ENCODE measurements at places on chromosomes 12 and 14.
A peak's percentile ranks its signal among the peaks of the same experiment; 100 is the strongest.

GRCh38 chr12:83629931-83630330 is 943.2 kb downstream of the TMTC2 start:
- no peak for DNase-seq

GRCh38 chr14:27367345-27367744 is 769.5 kb upstream of the NOVA1 start:
- DNase-seq, result no peak

DNA sequence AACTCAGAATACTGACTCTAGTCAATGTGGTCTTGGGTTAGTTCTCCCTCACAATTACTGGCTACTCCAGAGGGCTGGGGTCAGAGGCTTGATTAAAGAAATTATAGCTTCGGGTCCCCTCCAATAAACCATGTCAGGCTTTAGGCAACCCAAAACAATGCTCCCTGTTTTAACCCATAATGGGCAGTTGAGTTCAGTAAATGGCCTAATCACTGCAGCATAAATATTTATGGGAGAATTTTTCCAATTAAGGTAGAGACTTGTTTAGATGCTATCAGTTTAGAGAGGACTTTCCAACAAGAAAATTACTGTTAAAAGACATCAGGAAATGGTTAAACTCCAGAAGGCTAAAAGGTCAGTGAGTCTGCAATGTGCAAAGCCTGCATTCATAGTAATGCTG is 389.2 kb upstream of the PRICKLE1 start:
- no peak for DNase-seq

GRCh38 chr12:103884316-103884715 is 43.3 kb upstream of the NT5DC3 start:
- DNase-seq, result no peak

DNA sequence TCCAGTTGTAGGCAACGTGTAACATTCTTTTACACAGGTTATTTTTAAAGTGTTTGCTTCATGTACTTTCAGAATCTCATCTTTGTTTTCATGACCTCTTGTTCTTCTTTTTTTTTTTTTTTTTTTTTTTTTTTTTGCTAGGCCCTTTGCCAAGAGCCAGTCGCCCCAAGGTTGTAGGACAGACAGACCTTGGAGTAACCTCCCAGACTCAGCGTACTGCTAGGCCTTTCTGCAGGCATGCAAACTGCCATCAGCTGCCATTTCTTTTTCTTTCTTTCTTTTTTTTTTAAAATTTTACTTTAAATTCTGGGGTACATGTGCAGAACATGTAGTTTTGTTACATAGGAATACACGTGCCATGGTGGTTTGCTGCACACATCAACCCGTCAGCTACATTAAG is 452.3 kb upstream of the MDGA2 start:
- DNase-seq, result no peak

DNA sequence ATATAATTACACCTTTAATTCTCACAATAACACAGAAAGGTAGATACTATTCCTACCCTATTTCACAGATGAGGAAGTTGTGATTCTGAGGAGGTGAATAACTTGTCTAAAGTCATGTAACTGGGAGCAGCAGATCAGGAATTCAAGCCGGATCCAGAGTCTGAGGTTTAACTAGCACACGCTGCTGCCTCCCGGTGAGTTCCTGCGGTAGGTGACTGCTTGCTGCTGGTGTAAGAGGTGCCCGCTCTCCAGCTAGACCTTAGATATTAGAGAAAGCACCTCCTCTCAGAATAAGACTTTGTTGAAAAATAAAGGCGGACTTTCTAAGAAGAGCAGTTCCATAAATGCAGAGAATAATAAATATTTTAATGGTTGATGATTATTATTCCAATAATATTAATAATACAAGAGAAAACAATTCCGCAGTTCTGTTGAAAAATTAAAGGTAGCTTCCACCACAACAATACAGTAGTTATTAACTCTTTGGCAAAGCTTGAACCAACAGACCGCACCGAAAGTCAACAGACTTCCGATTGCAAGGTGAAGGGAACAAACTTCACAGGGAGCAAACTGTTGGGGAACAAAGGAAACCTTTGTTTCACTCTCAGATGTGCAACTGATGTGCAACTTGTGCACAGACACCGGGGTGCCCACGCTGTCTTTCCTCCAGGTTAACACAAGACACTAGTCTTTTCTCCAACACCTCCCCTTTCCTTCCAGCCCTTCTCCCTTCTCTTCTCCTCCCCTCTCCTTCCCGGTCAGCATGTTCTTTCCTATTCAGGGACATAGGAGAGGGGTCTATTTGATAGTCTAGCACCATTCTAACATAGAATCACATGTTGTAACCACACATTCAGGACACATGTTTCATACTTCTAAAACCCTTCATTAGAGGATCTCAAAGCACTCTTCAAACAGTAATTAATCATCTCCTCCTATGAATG is 73.2 kb upstream of the EGLN3 start:
- DNase-seq, result no peak

- DNase-seq, result no peak
These were observed 180.9 kb upstream of the C14orf180 start for GRCh38 chr14:104398656-104399055.

DNA sequence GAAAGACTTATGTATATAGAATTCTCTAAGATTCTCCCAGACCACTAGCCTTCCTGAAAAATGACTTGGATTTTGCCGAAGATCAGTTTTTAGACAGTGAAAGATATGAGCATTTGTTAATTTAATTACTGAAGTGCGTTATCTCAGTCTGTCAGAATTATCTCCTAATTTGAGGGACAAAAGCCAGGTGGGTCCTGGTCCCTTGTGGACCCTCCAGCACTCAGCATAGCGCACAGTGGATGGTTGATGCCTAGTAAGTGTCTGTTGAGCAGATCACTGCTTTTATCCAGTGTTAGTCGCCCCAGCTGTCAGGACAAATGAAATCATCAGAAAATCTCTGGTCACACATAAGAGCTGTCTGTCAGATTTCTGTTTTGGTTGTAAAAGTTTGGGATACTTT is 80.4 kb downstream of the EML1 start:
- DNase-seq, result peak; percentile 20

GRCh38 chr12:25977047-25977446 is 18.6 kb downstream of the RASSF8 start:
- DNase-seq, result no peak

- peak; percentile 49 for DNase-seq
These were observed 236.1 kb upstream of the PLEKHG7 start for GRCh38 chr12:92466391-92467305.

DNA sequence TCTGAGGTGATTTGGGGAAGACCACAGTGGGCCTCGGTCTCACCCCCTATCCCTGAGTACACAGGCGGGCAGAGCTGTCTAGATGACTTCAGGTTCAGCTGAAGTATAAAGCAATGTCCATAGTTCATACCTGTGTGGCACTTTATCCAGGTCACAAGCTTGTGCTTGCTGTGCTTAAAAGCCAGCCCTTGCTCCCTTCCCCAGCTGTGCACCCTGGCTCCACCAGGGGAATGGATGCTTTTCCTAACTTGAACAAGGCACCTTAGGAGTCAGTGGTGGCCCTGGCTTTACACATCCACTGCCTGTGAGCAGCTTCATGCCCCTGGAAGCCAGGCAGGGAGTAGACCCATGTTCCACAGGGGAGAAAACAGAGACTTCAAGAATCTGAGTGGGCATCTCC is 5.5 kb downstream of the CARMIL3 start:
- no peak for DNase-seq

GRCh38 chr12:50197297-50197727 is 30.1 kb upstream of the CERS5 start:
- no peak for DNase-seq

DNA sequence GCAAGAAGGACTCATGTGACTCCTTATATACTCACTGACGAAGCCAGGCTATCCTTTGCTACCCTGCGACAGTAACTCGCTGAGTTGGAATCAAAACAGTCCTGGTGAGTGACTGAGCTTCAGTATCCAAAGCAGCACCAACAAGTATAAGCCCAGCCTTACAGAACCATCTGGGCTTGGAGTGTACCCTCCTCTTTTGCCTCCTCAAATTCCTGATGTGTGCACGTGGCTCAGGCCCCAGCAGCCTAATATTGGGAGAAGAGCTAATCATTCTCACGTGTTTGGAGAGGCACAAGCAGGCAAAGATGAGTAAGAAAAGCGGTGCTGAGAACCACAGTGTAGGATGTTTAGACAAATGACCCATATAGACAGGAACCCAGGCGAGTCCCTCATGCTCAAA is 34.4 kb downstream of the PPTC7 start:
- DNase-seq, result no peak

- DNase-seq, result no peak
These were observed 5.1 kb upstream of the LTBP2 start for GRCh38 chr14:74616996-74617700.

DNA sequence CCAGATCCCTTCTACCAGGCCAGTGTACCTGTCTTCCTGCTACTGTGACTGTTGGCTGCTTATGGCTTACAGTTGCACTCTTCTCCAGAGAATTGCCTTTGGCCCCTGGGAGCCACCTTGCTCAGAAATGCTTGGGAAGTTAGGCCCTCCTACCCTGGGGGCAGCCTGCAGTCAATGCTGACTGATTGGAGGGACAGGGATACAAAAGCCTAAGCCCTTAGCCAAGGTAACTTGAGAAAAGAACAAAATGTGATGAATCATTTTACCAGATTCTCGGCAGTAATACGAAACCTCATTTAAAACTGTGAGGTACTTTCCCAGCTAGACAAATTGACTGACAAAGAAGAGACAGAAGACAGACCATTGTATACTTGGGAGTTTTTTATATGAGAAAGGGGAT is 47.3 kb downstream of the PTCSC3 start:
- DNase-seq, result no peak

DNA sequence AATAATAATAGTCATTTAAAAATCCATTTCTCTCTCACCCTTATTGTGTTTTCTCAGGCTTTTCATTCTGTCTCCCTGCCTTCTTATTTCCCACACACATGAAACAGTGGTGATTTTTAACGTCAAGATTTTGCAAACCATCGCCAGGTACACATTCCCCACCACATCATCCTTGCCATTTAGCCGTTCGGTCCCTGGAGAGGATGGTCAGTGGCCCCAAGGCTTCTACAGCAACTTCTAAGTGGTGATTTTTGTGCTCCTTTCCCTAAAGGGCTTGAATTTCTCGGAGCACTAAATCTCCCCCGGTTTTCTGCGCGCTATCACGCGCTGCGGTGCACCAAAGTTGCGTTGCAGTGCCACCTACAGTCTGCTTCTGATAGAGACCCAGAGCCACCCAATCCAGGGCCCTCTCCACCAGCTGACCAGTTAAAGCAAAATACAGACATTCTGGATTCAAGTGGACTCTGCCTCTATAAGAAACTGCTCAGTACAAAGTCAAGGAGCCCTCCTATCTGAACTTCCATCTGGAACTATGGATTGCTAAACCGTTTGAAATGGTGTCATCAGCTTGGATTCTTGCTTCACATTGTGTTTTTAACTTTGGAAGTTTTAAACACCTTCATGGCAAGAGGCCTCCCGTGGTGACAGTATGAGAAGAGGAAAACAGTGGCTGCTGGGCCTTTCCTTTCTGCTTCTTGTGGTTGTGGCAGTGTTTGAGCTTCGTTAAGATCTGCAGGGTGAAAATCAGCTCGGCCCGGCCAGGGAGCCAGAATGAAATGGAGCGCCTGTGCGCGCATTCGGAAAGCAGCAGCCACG is 234.0 kb downstream of the SPTSSA start:
- DNase-seq, result peak; percentile 75

GRCh38 chr14:99760817-99761216 is 32.4 kb upstream of the EML1 start:
- no peak for DNase-seq

- no peak for DNase-seq
These were observed 26.6 kb downstream of the GPRC5D start for GRCh38 chr12:12925388-12925787.

DNA sequence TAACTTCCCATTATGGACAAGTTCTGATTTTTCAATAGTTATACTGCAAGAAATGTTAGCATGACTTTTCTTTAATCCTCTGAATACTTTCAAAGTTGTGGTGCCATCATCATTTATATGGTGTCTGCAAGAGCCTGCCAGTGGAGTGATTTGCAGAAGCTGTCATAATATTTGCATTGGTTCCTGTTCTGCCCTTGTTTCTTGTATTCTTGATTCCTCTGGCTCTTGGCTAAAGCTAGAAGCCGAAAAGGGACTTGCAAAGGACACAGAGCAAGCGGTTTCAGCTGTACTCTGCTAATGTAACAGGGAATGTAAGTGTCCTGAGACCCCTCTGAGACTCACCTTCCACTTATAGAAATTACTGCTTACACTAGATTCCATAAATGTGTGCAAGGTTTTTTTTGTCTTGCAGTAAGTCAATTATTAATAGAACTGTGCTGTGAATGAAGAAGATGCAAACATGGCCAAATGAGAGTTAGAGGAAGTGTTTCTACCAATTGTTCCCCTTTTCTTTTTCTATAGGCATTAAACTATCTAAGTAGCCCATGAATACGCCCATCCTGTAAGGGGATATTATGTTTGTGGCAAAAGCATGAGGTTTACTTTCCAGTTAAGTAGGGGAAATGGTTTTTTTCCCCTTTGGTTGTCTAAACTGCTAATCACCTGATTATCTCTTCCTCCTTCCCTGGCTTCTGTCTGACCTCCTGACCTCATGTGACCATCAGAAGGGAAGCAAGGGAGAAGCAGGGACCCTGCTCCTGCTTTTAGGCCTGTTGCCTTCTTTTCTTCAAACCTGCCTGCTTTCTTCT is 5.3 kb downstream of the DYRK4 start:
- no peak for DNase-seq
